ENCODE measurements at places on chromosomes 11 and 22.

- H3K27ac ChIP-seq, result peak overlapping the region; percentile 83
- DNase-seq, result peak; percentile 8
- H3K4me3 ChIP-seq, result peak overlapping the region; percentile 89
- peaks cover 6% of the 10 kb centered on the region for H3K36me3 ChIP-seq
- peaks cover 33% of the 10 kb centered on the region for H3K4me1 ChIP-seq
Measured at GRCh38 chr22:40635940-40636379, 559 bp downstream of the MRTFA start.

DNA sequence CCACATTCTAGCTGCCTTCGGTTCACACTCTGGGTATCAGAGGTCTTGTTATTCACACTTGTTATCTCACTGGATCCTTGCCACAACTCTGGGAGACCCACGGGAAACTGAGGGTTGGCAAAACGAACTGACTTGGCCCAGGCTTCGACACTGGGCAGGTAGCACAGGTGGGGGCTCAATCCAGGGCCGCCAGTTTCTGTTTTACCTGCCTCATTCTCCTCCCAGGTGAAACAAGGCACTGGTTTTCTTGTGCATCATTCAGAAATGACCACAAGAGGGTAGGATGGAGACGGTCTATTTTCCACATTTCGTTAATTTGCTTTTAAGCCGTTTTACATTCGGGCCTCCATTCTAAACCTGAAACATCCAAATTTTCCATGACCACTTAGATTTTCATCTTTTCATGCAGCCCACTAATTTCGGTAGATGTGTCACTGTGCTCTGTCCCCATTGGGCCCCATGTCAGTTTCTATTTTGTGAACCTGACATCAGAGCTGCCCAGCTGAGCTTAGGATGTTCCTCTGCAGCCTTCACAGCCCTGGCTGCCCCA, 108.1 kb downstream of the KIAA1671 start:
- peaks cover 30% of the 10 kb centered on the region for H3K4me1 ChIP-seq
- peaks cover 5% of the 10 kb centered on the region for H3K27me3 ChIP-seq
- peak overlapping the region; percentile 39 for H3K4me3 ChIP-seq
- no peaks in the 10 kb centered on the region for H3K36me3 ChIP-seq
- peak overlapping the region; percentile 99 for H3K27ac ChIP-seq

- H3K27me3 ChIP-seq, result peaks cover 32% of the 10 kb centered on the region
- no peak for DNase-seq
- no peaks in the 10 kb centered on the region for H3K36me3 ChIP-seq
- no peak overlapping the region for H3K4me3 ChIP-seq
- no peak overlapping the region for H3K27ac ChIP-seq
Measured at GRCh38 chr11:2858995-2859698, 26.4 kb downstream of the CDKN1C start.

- no peak for DNase-seq
- no peak overlapping the region for H3K27ac ChIP-seq
- H3K36me3 ChIP-seq, result no peaks in the 10 kb centered on the region
- H3K27me3 ChIP-seq, result no peaks in the 10 kb centered on the region
Measured at GRCh38 chr22:48720662-48721394, 1106.8 kb downstream of the BRD1 start.

DNA sequence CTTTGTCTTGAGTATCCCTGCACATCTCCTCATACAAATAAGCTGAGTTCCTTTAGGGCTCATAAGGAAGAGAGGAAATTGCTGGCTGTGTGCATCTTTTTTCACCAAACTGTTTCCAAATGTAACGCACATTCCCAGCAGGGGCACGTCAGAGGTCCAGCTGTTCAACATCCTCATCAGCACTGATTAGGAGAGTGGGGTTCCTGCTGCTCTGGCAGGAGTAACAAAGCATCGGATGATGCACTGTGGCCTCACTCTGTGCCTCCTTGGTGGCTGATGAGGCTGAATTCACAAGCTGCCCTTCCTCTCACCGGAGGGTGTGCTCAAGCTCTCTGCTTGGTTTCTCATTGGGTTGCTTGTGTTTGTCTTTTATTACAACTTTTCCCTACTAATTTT, 35.5 kb upstream of the SLC25A1 start:
- DNase-seq, result no peak
- H3K4me1 ChIP-seq, result peaks cover 4% of the 10 kb centered on the region
- no peak overlapping the region for H3K27ac ChIP-seq
- no peak overlapping the region for H3K4me3 ChIP-seq
- peaks cover 9% of the 10 kb centered on the region for H3K36me3 ChIP-seq

DNA sequence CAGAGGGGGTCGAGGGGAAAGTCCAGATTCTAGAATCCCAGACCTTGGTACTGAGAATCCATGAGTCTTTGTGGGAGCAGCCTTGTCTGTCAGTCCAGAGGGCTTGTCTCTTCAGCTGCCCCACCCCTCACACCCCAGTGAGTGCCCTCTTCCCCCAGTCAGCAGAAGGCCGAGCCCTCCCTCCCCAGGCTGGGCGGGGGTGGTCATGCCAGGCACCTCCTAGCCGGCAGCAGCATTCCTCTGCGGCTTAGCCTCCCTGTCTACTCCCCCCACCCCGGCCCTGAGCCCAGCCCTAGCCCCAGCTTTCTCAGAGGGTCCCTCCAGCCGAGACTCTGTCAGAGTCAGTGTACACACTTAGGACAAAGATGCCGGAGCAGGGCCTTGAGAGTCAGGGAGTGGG, 4.6 kb downstream of the SOX10 start:
- no peak overlapping the region for H3K27ac ChIP-seq
- peaks cover 4% of the 10 kb centered on the region for H3K36me3 ChIP-seq
- H3K27me3 ChIP-seq, result no peaks in the 10 kb centered on the region
- H3K4me1 ChIP-seq, result peaks cover 4% of the 10 kb centered on the region

- no peak for DNase-seq
- peaks cover 10% of the 10 kb centered on the region for H3K36me3 ChIP-seq
- no peaks in the 10 kb centered on the region for H3K27me3 ChIP-seq
Measured at GRCh38 chr22:50447576-50448551, 27.0 kb downstream of the SBF1 start.

GRCh38 chr11:127567237-127567932, 566.8 kb upstream of the KIRREL3 start:
- H3K27ac ChIP-seq, result no peak overlapping the region
- no peak for DNase-seq
- no peaks in the 10 kb centered on the region for H3K4me1 ChIP-seq

- peaks cover 7% of the 10 kb centered on the region for H3K36me3 ChIP-seq
- H3K4me3 ChIP-seq, result no peak overlapping the region
- H3K4me1 ChIP-seq, result peaks cover 2% of the 10 kb centered on the region
- no peaks in the 10 kb centered on the region for H3K27me3 ChIP-seq
- H3K27ac ChIP-seq, result no peak overlapping the region
Measured at GRCh38 chr11:34968862-34969261, 52.4 kb downstream of the PDHX start.

- no peak overlapping the region for H3K27ac ChIP-seq
- no peak for DNase-seq
- H3K4me1 ChIP-seq, result no peaks in the 10 kb centered on the region
- no peaks in the 10 kb centered on the region for H3K36me3 ChIP-seq
- H3K4me3 ChIP-seq, result no peak overlapping the region
Measured at GRCh38 chr11:117513666-117514065, 186.0 kb downstream of the CEP164 start.

DNA sequence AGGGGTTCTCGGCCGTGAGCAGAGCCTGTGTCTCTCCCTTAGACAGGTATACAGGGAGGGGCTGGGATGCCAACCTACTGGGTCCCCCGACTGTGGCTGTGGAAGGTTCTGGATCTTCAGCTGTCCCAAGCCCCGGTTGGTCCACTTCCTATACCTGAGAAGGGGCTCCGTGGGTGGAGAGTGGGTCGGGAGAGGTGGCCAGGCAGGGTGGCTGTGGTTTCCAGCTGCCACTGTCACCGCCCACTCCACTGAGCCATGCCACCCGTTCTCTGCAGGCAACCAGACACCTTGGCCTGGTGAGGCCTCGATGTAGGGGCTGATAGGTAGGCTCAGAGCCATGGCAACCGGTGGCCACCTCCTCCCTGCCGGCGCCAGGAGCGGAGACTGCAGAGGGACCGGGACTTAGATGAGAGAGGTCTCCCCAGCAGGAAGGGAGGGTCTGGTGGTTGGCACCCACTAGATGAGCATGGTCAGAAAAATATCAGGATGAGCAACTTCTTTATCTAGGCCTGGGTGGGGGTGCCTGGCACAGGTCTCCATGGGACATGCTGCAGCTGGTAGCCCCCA, 53.8 kb downstream of the TRIOBP start:
- H3K36me3 ChIP-seq, result no peaks in the 10 kb centered on the region
- H3K4me3 ChIP-seq, result no peak overlapping the region
- H3K4me1 ChIP-seq, result peaks cover 8% of the 10 kb centered on the region
- no peak for DNase-seq
- no peaks in the 10 kb centered on the region for H3K27me3 ChIP-seq
- H3K27ac ChIP-seq, result no peak overlapping the region

GRCh38 chr11:73333173-73333572, 25.1 kb downstream of the ARHGEF17 start:
- H3K27ac ChIP-seq, result no peak overlapping the region
- DNase-seq, result no peak
- no peak overlapping the region for H3K4me3 ChIP-seq
- peaks cover 2% of the 10 kb centered on the region for H3K4me1 ChIP-seq

DNA sequence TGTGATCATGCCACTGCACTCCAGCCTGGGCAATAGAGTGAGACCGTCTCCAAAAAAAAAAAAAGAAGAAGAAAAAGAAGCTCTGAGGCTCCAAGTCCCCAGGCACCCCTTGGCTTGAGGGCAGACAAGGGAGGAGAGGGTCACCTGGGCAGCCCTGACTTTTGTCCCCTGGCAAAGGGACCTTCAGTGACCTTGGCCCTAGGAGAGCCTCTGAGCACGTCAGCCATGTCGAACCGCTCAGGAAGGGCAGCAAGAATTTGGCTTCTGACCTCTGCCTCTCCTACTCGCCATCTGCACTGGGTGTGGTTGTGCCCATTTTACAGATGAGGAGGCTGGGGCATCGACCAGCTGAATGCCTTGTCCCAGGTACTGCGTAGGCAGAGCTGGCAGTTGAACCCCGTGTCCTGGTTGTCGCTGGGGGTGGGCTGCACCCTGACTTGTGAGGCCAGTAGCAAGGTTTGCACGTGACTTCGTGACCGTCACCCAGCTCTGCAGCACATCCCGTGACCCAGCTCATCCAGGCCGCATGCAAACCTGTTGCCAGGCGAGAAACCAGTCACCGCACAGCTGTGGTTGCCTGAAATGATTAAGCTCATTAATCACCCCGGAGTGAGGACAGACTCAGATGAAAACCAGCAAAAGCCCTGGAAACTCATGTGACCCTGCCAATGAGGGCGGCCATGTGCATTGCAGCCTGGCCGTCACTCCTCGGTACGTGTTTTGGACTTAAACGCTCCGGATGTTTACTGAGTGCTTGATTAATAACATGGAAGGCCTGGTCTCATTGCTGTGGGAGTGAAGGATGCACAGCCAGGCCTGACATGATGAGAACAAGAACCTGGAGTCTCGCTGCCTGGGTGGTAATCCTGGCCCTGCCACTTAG, 47.7 kb upstream of the PPP6R3 start:
- no peak for DNase-seq
- H3K4me1 ChIP-seq, result peaks cover 6% of the 10 kb centered on the region
- H3K27ac ChIP-seq, result no peak overlapping the region
- H3K36me3 ChIP-seq, result peaks cover 4% of the 10 kb centered on the region

GRCh38 chr11:113952588-113952987, 22.3 kb upstream of the HTR3A start:
- H3K4me3 ChIP-seq, result no peak overlapping the region
- H3K27me3 ChIP-seq, result peaks cover 74% of the 10 kb centered on the region
- DNase-seq, result no peak
- H3K36me3 ChIP-seq, result peaks cover 6% of the 10 kb centered on the region

DNA sequence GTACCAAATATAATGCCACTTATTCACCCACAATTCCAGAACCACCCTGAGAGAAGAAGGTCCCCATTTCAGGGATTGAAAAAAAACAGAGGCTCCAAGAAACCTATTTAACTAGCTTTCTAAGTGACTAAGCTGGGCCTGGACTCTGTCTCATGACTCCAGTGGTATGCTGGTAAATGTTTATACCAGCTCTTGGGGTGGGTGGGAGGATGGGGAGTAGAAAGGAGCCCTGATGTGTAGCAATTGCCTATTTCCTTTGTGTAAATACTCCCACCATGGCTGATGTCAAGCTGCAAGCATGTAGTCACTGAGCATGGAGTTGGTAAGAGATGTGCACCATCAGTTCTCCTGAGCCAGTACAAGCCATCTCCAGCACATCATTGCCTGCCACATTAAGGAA, 2.8 kb downstream of the PRG3 start:
- no peak for DNase-seq
- H3K4me1 ChIP-seq, result peaks cover 5% of the 10 kb centered on the region
- no peak overlapping the region for H3K4me3 ChIP-seq
- H3K36me3 ChIP-seq, result no peaks in the 10 kb centered on the region
- H3K27me3 ChIP-seq, result peaks cover 28% of the 10 kb centered on the region

DNA sequence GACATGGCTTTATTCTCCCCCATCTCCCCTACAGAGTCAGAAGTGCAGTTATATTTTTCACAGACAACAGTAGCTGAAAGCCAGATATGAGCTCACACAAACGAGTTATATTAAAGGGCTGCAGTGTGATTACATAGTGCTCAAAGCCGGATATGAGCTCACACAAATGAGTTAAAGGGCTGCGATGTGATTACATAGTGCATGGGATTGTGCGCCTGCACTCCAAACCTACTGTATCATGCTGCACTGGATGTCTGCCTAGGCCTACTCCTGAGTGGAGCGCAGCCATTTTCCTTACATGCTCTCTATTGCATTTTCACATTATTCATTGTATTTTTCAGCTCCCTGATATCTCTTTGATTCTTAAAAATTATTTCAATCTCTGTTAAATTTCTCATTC, 414.6 kb upstream of the LARGE1 start:
- H3K36me3 ChIP-seq, result no peaks in the 10 kb centered on the region
- H3K27me3 ChIP-seq, result no peaks in the 10 kb centered on the region
- no peak for DNase-seq
- H3K27ac ChIP-seq, result no peak overlapping the region

DNA sequence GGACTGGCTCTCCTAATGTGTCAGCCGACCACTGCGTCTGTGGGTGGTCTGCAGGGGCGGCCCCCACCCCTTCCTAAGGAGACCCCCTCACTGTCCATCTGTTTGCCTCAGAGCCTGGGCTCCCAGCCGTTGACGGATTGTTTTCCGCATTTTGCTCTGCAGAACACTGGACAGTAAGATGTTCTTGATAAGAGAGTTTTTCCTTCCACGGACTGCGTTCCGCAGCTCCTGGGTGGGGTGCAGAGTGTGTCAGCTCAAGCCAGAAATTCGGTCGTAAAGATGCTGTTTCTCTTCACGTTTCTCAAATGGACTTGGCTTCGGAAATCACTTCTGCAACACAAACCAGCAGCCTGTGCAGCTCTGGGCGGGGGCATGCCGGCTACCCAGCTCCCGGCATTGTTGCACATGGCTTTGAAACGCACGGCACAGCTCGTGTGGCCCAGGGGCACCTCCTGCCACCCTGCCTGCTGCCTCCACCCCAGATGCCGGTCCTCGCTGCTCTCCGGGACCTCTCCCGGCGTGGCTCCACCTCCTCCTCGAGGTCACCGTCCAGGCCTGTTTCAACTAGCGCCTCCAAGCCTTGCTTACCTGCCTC, 2.9 kb upstream of the MRGPRG start:
- no peak overlapping the region for H3K27ac ChIP-seq
- peaks cover 5% of the 10 kb centered on the region for H3K36me3 ChIP-seq
- peaks cover 62% of the 10 kb centered on the region for H3K27me3 ChIP-seq
- no peak for DNase-seq

All from T-helper 17 cell (primary cell).